ENCODE measurements at places on chromosomes 16 and 17. TPM values are rescaled to one million over a fixed set of nuclear protein-coding genes. Genes with fewer than 3 reads are reported as not detected.

GRCh38 chr17:1347589-1348323 lies 52.3 kb downstream of the YWHAE start:
- no peaks in the 10 kb centered on the region for H3K27me3 ChIP-seq
- H3K27ac ChIP-seq: no peak overlapping the region
- no peak for DNase-seq

GRCh38 chr17:79150035-79150733 lies 75.6 kb downstream of the ENGASE start:
- no peaks in the 10 kb centered on the region for H3K36me3 ChIP-seq
- H3K4me1 ChIP-seq: no peaks in the 10 kb centered on the region
- no peak overlapping the region for H3K27ac ChIP-seq
- H3K27me3 ChIP-seq: peaks cover 87% of the 10 kb centered on the region
- DNase-seq: no peak

GRCh38 chr17:5133311-5133710 lies 17.5 kb downstream of the USP6 start:
- no peaks in the 10 kb centered on the region for H3K36me3 ChIP-seq
- peaks cover 23% of the 10 kb centered on the region for H3K27me3 ChIP-seq
- H3K4me1 ChIP-seq: no peaks in the 10 kb centered on the region
- no peak overlapping the region for H3K4me3 ChIP-seq
- DNase-seq: no peak
- no peak overlapping the region for H3K27ac ChIP-seq

DNA sequence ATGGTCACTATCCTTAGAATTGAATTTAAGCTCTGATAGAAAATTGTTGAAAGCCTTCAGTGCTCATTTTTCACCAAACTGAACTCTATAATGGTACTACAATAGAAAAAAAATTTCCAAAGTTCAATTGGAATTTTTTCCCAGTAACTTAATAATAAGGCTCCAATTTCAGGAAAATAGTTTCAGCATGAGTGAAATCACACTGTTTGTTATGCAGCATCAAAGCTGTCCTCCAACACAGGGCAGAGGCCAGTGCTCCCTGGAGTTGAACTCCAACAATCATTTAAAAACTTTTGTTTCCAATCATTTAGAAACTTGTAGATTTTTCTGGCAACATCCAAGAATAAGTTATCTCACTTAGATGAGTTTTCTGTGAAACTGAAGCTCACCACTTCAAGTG lies 103.1 kb upstream of the HSBP1 start:
- no peak overlapping the region for H3K4me3 ChIP-seq
- no peaks in the 10 kb centered on the region for H3K4me1 ChIP-seq
- no peaks in the 10 kb centered on the region for H3K36me3 ChIP-seq
- peaks cover 38% of the 10 kb centered on the region for H3K27me3 ChIP-seq

- H3K36me3 ChIP-seq: no peaks in the 10 kb centered on the region
- no peaks in the 10 kb centered on the region for H3K4me1 ChIP-seq
- peaks cover 92% of the 10 kb centered on the region for H3K27me3 ChIP-seq
- H3K4me3 ChIP-seq: no peak overlapping the region
- H3K27ac ChIP-seq: no peak overlapping the region
Measured at GRCh38 chr17:36742267-36743000, 141.1 kb downstream of the MRM1 start.

GRCh38 chr16:17803625-17804410 lies 333.1 kb upstream of the XYLT1 start:
- no peaks in the 10 kb centered on the region for H3K4me1 ChIP-seq
- no peaks in the 10 kb centered on the region for H3K27me3 ChIP-seq
- DNase-seq: no peak
- no peaks in the 10 kb centered on the region for H3K36me3 ChIP-seq
- H3K4me3 ChIP-seq: no peak overlapping the region

DNA sequence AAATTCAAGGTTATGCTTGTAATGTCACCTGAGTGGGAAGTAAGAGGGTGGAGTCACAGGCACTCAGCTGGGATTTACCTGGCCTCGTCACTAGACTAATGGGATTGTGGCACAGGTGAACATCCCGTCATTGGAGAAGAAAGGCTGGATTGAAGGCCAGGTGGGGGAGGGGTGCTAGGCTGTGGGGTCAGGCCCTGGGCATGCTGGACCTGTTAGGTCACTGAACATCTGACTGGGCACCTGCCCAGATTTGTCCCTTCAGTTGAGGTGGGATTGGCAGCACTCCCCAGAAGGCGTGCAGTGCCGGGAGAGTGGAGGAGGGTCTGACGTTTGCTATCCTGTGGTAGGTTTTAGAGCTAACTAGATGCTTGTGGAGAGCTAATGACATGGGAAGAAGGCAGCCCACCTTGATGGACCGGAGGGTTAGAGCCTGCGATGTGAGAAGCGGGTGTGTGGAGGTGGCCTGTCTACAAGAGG lies 161.5 kb upstream of the ZNF267 start:
- H3K4me1 ChIP-seq: peaks cover 14% of the 10 kb centered on the region
- H3K27ac ChIP-seq: peak overlapping the region; percentile 51
- H3K36me3 ChIP-seq: peaks cover 36% of the 10 kb centered on the region
- peak overlapping the region; percentile 22 for H3K4me3 ChIP-seq

GRCh38 chr17:11406716-11407115 lies 165.7 kb downstream of the SHISA6 start:
- no peak overlapping the region for H3K4me3 ChIP-seq
- no peaks in the 10 kb centered on the region for H3K27me3 ChIP-seq
- no peaks in the 10 kb centered on the region for H3K36me3 ChIP-seq
- DNase-seq: no peak
- H3K4me1 ChIP-seq: no peaks in the 10 kb centered on the region

DNA sequence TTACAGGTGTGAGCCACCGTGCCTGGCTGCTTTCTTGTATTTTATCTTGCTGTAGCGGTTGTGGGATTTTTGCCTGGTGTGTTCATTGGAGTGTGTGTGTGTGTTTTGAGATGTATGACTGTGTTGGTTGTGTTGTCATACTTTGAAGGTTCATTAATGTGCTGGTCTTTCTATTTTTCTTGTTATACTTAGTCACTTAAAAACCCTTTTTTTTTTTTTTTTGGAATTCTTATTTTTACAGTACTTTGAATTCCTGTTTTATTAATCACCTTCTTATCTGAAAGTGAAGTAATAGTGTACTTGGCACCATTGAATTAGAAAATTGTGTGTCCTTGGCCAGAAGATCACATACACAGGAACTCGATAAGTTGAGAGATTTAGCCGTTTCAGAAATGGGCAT lies 30.2 kb downstream of the TENT4B start:
- peak overlapping the region; percentile 59 for H3K27ac ChIP-seq
- H3K27me3 ChIP-seq: no peaks in the 10 kb centered on the region
- peaks cover 20% of the 10 kb centered on the region for H3K36me3 ChIP-seq
- peaks cover 48% of the 10 kb centered on the region for H3K4me1 ChIP-seq

GRCh38 chr17:55763856-55764255 lies 13.0 kb downstream of the PCTP start:
- no peaks in the 10 kb centered on the region for H3K27me3 ChIP-seq
- H3K36me3 ChIP-seq: no peaks in the 10 kb centered on the region
- H3K4me1 ChIP-seq: peaks cover 9% of the 10 kb centered on the region
- no peak for DNase-seq
- no peak overlapping the region for H3K4me3 ChIP-seq

- no peak overlapping the region for H3K4me3 ChIP-seq
- peak overlapping the region; percentile 0 for H3K27ac ChIP-seq
- DNase-seq: peak; percentile 76
- H3K4me1 ChIP-seq: peaks cover 23% of the 10 kb centered on the region
- H3K36me3 ChIP-seq: peaks cover 41% of the 10 kb centered on the region
Measured at GRCh38 chr17:39651923-39652586, 13.1 kb upstream of the TCAP start.

The ST6GALNAC1 gene
- total RNA-seq: 52.4 TPM

The TBC1D28 gene
- not detected for total RNA-seq

The KRT31 gene
- total RNA-seq: not detected

The CLEC3A gene
- total RNA-seq: not detected

The SGCA gene
- total RNA-seq: not detected

Measured in Calu3 (cell line).